Upper lobe of right lung (tissue), 1 donor: ENCODE measurements at places on chromosomes 7 and 10. TPM values are rescaled to one million over a fixed set of nuclear protein-coding genes. Genes with fewer than 3 reads are reported as not detected.

GRCh38 chr7:150621376-150621775 lies 10.8 kb downstream of the GIMAP6 start:
- no peak for DNase-seq

DNA sequence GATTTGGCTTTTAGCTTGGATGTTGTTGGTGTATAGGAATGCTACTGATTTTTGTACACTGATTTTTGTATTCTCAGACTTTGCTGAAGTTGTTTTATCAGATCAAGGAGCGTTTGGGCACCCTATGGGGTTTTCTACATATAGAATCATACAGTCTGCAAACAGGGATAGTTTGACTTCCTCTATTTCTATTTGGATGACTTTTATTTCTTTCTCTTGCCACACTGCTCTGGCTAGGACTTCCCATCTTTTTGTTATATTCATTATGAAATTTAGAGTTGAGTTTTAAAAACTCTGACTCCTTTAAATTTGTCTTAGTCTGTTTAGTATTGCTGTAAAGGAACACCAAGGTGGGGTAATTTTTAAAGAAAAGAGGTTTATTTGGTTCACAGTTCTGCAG lies 4.7 kb downstream of the ZNF786 start:
- DNase-seq, result no peak

- DNase-seq, result no peak
Measured at GRCh38 chr10:3574451-3574850, 210.6 kb downstream of the KLF6 start.

- DNase-seq, result no peak
Measured at GRCh38 chr10:22609719-22610465, 104.5 kb downstream of the PIP4K2A start.

DNA sequence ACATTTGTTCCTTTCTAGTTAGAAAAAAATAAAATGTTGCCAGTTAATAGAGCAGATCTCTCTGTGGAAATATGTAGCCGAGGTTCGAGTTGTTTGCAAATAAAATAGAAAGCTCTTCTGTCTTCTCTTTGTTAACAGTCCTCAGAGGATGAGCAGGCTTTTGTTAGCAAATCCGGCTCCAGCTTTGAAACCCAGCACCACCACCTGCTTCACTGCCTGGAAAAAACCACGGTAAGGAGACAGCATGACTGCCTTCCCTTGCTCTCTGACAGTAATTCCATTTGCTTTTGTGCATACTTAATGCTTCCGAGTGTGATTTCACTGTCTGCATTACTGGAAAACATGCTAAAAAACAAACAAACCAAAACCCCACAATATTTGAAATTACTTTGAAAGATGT lies 115.6 kb downstream of the TSPAN12 start:
- DNase-seq, result no peak

DNA sequence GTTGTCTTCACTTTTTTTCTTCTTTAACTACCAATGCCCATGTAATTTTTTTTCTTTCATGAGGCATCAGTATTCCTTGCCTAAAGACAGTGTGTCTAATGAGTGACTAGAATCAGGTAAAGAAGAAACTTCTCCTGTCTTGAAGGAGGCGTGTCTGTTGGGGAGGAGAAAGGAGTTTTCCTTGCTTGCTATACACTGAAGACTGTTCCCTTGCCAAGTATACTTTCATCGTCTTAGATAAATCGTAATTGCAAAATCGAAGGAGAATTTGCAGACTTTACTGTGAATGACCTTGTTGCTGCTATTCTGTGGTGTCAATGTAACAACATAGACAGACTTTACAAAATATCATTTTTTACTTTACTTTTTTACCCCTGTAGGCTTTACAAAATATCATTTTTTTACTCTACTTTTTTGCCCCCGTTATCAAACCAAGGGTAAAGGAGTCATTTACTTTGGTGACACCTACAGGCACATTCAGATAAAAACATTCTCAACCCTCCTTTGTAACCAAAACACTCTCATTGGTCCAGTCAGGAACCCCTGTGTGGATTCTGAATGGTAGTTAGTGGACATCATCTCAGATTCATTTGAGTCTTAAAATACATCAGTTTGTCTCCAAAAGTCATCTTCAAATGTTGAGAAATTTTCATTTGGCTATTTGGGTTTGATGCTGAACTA lies 232.4 kb downstream of the AHR start:
- DNase-seq, result no peak

- DNase-seq, result no peak
Measured at GRCh38 chr10:42551582-42552187, 86.7 kb downstream of the ZNF33B start.

The LHFPL3 gene
- not detected for total RNA-seq

The SYNPO2L gene
- 5.9 TPM for total RNA-seq
